Transverse colon (tissue), 4 donors: ENCODE measurements at places on chromosomes 7 and 10.
A peak's percentile ranks its signal among the peaks of the same experiment; 100 is the strongest.

DNA sequence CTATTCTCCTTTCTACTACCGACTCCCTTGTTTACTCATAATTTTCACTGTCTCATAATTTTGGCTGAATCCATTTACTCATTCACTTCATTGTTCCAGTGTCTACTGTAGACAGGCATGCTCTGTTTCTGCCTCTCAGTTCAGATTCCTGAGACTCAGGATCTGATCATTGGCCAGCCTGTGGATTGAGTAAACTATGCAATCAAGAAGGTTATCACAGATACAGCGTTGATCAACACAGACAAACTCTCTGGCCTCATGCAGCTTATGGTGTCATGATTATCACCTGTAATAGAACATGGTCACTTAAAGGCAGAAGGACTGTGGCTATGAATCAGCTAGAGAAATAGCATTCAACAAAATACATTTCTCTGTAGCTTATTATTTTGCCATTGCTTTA lies 86.0 kb downstream of the SEMA3E start:
- no peak for DNase-seq

GRCh38 chr7:149853157-149853556 lies 15.0 kb downstream of the ZNF862 start:
- no peak for DNase-seq

- DNase-seq: no peak
These were observed 911.9 kb upstream of the LRRN3 start for GRCh38 chr7:110179037-110179436.

DNA sequence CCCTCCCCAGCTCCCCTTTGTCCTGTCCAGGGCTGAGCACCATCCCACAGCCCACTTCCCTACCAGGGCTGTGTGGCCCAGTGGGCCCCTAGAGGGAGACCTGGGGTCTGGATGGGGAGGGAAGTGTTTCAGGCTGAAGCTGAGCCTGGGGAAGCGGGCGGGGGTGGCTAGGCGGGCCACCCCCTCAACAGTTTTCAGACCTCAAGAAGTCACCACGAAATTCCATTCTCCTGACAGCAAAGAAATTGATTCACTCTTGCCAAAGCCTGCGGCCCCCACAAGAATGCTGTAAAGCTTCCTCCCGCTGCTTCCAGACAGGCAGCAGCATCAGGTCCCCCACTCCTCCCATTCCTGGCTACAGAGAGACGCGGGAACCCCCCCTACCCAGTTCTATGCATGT lies 2.5 kb upstream of the LFNG start:
- no peak for DNase-seq

DNA sequence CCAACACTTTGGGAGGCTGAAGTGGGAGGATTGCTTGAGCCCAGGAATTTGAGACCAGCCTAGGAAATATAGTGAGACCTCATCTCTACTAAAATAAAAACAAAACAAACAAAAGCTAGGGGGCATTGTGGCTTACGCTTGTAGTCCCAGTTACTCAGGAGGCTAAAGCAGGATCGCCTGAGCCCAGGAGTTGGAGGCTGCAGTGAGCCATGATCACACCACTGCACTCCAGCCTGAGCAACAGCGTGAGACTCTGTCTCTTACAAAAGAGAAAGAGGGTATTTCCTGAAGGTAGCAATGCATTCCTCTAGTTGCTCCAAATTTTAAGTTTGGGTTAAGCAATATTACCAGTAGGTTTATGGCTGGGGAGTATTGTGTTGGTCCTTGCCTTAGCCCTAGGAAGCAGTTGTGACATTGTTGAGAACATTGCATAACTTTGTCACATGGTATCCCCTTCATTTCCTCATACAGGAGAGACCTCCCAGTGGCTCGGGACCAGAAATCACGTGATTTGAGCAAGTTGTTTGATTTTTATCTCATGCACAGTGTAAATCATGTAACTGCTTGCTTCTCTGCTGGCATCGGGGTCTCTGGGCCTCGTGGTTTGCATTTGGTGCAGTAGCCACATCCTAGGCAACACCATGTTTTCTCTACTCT lies 23.3 kb upstream of the SMARCD3 start:
- DNase-seq: peak; percentile 52

DNA sequence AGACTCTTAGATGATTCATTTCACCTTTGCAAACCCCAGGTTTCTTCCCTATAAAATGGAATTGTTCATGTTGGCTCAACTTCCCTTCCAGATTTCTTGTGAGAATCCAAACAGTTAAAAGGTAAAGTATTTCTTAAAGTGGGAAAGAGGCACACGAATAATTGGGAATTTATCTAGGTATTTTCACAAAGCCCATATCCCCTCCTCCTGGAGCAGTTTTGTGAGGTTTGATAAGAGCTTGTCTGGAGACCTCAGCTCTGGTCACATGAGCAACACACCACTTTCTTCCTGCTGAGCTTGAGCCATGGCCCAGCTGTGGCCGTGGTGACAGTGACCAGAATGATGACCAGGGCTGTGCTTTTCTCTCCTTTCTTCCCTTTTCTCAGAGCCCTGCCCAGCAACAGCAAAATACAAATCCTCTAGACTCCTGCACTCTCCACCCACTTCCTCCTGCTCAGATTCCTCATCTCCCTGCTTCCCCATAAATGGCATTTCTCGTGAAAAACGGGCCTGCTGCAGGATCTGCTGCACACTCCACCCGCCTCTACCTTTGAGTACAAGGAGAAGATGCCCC lies 87.7 kb downstream of the PIK3CG start:
- peak; percentile 20 for DNase-seq

DNA sequence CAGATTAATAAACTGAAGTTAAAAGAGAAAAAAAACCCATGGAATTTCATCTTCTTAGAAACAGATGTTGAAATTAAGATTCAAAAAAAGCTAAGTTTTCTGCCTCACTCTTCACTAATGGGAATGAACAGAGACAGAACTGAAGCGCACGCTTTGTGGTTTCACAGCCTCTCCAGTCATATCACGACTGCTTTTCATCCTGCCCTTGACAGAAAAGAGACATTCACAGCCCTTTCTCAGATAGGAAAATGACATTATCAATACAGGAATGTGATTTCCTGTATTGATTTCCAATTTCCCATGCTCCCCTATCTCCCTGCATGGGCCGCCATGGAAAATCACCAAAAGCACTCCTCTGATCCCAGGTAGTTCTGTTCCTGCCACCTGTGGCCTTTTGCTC lies 108.2 kb downstream of the PFKFB3 start:
- DNase-seq: no peak

GRCh38 chr10:114284346-114285071 lies 45.5 kb downstream of the VWA2 start:
- DNase-seq: no peak

DNA sequence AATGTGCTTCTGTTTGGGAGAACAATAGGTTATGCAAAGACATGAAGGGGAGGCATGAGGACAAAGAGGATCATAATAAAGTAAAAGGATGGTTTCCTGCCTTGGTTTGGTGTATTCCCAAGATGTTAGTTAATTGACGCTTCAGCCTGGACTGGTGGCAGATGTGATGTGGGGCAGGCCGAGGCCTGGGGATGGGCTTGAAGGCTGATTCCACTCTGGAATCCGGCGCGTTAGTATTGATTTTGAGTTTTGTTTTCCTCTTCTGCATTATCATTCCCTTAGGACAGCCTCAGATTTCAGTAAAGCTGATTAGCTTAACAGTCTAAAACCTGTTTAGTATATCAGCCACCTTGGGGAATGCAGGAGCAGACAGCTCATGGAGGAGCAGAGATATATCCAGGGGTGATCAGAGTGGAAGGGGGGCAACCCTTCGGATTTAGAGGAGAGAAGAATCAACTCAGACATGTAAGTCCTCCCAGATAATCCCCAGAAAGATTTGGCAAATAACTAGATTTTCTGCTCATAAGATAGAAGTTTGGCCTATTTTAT lies 159.8 kb upstream of the MTPN start:
- DNase-seq: no peak

- no peak for DNase-seq
These were observed 27.8 kb downstream of the SMURF1 start for GRCh38 chr7:99116144-99116543.

- DNase-seq: no peak
These were observed 160.4 kb upstream of the PFKP start for GRCh38 chr10:2906974-2907373.

DNA sequence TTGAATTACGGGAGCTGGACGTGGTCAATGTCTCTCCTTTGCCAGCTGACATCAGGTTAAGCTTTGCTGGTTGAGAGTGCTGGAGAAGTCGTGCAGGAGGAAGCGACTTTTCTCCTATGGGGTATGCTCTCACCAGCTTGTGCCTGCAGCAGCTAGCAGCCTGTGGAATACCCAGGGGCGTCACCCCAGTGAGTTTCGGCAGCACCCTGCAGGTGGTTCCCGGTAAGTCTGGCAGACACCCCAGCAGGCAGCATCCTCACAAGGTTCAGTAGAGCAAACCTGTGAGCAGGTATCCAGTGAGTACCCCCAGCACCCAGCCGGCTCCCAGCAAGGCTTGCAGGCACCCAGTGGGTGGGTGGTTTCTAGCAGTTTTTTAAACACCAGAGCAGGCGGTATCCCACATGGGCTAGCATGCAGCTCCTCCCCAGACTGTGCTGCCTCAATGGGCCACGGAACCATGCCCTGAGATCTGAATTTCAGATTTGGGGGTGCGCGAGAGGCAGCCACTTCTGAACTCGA lies 74.8 kb upstream of the SVIL start:
- no peak for DNase-seq

GRCh38 chr7:144391823-144392255 lies 11.7 kb downstream of the NOBOX start:
- DNase-seq: no peak

- no peak for DNase-seq
These were observed 103.5 kb upstream of the PRSS1 start for GRCh38 chr7:142645777-142646176.

GRCh38 chr7:143399642-143400041 lies 9.0 kb downstream of the EPHA1 start:
- no peak for DNase-seq

DNA sequence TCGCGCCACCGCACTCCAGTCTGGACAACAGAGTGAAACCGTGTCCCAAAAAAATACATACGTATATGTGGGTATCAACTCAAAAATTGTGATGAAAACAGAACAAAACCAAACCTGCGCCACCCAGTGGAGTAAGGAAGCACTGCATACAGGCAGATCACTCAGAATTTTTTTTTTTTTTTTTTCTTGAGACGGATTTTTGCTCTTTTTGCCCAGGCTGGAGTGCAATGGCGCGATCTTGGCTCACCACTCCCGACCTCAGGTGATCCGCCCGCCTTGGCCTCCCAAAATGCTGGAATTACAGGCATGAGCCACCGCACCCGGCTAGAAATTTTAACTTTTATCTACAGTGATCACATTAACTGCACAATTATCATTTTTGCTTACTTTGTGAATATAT lies 9.1 kb upstream of the TMEM236 start:
- DNase-seq: peak; percentile 66

- DNase-seq: no peak
These were observed 97.8 kb downstream of the HIPK2 start for GRCh38 chr7:139679731-139680594.

DNA sequence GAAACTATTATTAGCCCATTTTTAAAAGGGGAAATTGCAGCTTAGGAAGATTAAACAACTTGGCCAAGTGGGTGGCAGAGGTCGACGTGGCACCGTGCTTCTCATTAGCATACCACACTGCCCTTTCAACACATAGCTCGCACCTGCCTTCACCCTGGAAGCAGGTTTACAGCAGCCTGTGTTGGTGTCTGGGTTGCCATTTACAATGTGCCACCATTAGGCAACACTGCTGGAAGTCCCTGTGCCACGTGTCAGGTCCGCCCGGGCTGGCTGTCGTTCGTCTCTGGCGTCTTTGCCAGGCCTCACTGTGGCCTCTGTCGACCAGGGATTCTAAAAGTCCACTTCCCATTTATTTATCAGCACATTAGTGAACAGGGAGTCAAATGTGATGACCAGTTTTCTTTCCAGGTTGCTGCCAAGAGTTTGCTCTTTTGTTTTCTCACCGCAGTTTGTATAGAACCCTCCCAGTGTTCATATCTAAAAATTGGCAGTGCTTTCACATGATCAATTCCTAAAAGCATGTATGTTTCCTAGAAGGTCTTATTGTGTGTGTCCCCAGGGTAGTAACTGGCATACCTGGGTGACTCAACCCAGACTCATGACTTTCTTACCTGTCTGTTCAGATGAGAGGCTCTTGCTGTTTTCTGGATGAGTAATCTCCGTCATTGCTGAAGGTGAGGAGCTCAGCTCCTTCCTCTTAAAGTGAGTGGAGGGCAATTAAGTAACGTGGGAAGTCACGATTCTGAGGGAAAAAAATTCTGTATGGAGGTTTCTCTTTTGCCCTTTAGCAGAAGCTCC lies 9.2 kb downstream of the INSIG1 start:
- no peak for DNase-seq

DNA sequence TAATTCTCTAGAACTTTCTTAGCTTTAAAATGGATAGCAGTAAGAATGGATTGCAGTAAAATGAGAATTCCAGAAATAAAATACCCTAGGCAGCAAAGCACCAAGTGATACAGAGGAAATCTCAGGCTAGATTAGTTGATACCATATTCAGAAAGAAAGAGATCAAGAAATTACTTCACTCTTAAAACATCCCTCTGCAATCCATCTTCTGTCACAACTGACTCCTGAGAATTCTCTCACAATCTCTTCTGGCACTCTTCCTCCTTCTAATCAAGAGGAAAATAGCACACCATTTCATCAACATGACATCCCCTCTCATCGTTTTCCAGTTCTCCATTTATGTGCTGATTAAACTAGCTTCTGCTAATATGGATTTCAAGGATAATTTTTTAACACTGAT lies 42.2 kb upstream of the LAMB1 start:
- no peak for DNase-seq

DNA sequence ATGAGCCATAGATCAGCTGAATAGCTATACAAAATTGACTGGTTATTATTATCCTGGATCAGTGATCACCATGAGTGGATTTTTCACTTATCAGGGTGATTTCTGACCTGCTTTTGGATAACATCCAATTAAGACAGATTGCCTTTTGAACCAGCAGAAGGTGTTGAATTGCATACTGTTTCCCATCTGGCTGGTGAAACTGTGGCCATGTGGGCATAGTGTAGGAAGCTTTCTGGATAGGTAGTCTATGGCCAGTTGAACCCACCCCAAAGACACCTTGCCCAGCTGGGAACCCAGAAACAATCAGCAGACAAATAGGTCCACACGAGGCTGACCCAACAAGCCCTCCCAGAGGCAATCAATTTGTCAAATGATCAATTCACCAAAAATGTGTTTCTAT lies 29.3 kb downstream of the DNAJC12 start:
- no peak for DNase-seq

- DNase-seq: no peak
These were observed 331.1 kb downstream of the HTR7 start for GRCh38 chr10:90526721-90527120.

DNA sequence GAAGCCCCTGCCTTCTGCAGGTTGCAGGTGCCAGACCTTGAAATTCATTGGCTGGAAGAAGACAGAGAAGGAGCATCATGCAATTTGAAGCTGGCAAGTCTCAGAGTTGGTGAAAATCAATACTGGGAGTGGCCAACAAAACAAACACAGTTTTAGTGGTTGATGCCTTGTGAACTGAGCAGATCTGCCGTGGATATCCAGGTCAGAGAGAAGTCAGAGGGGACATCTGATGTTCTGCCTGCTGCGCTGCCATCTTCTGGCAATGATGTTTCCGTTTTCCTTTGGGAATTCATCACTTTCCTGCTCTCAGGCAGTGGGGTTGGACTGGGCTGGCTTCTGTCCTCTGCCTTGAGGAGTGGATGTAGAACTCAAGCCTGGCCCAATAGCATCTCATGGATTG lies 132.0 kb downstream of the RPS24 start:
- DNase-seq: no peak
